ENCODE measurements at places on chromosomes 5 and 9.

DNA sequence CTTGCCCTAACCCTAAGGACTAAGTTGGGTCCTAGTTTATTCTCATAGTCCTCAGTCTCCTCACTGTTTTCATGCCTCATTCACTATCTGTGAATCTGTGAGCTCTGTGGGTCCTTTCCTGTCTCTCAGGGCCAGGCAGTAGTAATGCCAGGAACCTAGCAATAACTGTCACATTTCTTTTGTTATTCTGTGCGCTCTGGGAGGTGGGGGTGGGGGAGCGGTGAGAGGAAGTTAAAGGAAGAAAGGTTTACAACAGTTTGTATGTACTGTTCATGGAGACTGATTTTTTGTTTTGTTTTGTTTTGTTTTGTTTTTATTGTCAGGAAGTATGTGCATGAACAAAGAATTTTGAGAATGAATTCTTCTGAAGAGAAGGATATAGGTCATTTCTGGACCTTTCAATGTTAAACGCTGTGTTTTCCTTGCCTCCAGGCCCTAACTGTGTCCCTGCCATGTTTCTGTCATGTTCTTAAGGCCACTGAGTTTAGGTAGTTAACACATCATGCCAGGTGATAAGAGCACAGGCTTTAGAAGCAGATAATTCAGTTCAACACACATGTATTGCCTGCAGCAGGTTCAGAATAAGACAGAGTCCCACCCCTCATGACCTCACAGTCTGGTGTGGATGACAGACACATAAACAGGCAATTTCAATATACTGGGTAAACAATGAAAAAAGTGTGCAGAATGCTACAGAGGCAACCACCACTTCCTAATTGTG lies 13.3 kb upstream of the FEM1C start:
- H3K27me3 ChIP-seq, result peaks cover 6% of the 10 kb centered on the region
- H3K36me3 ChIP-seq, result no peaks in the 10 kb centered on the region
- no peak overlapping the region for H3K27ac ChIP-seq
- DNase-seq, result no peak
- H3K4me3 ChIP-seq, result no peak overlapping the region

GRCh38 chr9:70806875-70807274 lies 314.5 kb downstream of the TRPM3 start:
- no peaks in the 10 kb centered on the region for H3K36me3 ChIP-seq
- H3K27me3 ChIP-seq, result peaks cover 12% of the 10 kb centered on the region
- no peak overlapping the region for H3K4me3 ChIP-seq
- DNase-seq, result no peak
- H3K4me1 ChIP-seq, result no peaks in the 10 kb centered on the region

GRCh38 chr5:84361572-84361971 lies 23.1 kb downstream of the EDIL3 start:
- H3K4me3 ChIP-seq, result no peak overlapping the region
- no peaks in the 10 kb centered on the region for H3K36me3 ChIP-seq
- H3K4me1 ChIP-seq, result no peaks in the 10 kb centered on the region
- H3K27ac ChIP-seq, result no peak overlapping the region

DNA sequence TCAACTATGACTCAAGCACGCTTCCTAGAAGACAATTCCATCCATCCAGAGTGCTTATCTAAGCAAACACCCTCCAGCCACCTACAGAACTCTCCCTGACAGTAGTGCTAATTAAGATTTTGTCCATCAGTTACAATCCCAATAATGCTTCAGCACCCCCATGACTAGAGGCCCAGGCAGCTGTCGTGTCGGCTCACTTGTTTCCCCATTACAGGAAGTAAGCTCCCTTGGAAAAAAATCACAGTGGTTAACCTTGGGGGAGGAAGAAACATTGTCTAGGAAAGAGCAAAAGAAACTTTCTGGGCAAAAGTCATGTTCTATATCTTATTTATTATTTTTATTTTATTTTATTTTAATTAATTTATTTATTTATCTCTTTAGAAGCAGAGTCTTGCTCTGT lies 108.8 kb upstream of the LPAR1 start:
- H3K36me3 ChIP-seq, result no peaks in the 10 kb centered on the region
- H3K4me3 ChIP-seq, result no peak overlapping the region
- no peak overlapping the region for H3K27ac ChIP-seq
- DNase-seq, result no peak
- H3K27me3 ChIP-seq, result no peaks in the 10 kb centered on the region
